Fibroblast of lung (primary cell): ENCODE measurements at places on chromosomes 12 and 14. TPM values are rescaled to one million over a fixed set of nuclear protein-coding genes. Genes with fewer than 3 reads are reported as not detected.

DNA sequence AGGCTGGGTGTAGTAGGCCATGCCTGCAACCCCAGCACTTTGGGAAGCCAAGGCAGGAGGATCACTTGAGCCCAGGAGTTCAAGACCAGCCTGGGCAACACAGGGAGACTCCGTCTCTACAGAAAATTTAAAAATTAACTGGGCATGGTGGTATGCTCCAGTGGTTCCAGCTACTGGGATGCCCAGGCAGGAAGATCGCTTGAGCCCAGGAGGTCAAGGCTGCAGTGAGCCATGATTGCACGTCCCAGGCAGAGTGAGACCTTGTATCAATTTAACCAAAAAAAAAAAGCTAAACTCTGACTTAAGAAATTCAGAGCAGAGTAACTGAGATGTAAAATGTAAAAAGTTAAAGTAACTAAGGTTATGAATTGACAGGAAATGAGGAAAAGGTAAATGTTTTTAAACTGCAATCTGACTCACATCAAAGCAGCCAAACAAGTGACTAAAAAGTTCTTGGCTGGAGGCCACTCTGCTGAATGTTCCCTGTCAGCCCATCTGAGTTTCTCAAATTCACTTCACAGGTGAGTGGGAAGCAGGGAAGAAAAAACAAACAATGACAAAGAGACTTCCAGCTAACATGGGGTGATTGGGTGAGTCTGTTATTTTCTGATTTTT, 21.3 kb downstream of the PRKD1 start:
- peaks cover 3% of the 10 kb centered on the region for H3K4me1 ChIP-seq
- DNase-seq, result peak; percentile 73
- no peak overlapping the region for H3K27ac ChIP-seq

The CISTR gene
- total RNA-seq, result not detected in 2 replicates

DNA sequence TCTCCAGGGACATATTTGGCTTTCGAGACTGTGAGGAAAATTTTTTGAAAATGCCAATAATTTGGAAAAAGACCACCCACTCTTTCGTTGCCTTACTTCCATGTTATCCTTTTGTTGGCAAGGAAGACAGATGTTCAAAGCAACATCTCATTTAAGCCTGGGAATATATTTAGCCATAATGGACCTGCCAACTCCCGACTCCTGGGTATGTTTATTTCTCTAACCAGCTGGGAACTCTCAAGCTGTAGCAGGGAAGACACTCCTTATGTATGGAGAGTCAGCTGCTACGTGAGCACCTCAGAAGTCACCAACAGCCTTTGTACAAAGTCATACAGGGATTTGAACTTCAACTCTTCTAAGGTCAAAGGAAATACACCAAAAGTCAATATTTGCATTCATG, 96.5 kb upstream of the DAAM1 start:
- no peaks in the 10 kb centered on the region for H3K36me3 ChIP-seq
- H3K27me3 ChIP-seq, result no peaks in the 10 kb centered on the region
- no peak overlapping the region for H3K4me3 ChIP-seq
- no peak for DNase-seq
- H3K27ac ChIP-seq, result no peak overlapping the region

- H3K27ac ChIP-seq, result no peak overlapping the region
- no peaks in the 10 kb centered on the region for H3K4me1 ChIP-seq
- no peak overlapping the region for H3K4me3 ChIP-seq
- no peaks in the 10 kb centered on the region for H3K27me3 ChIP-seq
- H3K36me3 ChIP-seq, result no peaks in the 10 kb centered on the region
- DNase-seq, result no peak
Observed at GRCh38 chr12:41795910-41796309, 348.8 kb downstream of the GXYLT1 start.

The CSRP2 gene
- total RNA-seq, result 36.7 and 56.8 TPM in 2 replicates

- no peak for DNase-seq
- H3K4me1 ChIP-seq, result peaks cover 1% of the 10 kb centered on the region
- no peaks in the 10 kb centered on the region for H3K27me3 ChIP-seq
- no peaks in the 10 kb centered on the region for H3K36me3 ChIP-seq
- H3K4me3 ChIP-seq, result no peak overlapping the region
- H3K27ac ChIP-seq, result no peak overlapping the region
Observed at GRCh38 chr12:108622921-108623514, 10.7 kb downstream of the SELPLG start.

DNA sequence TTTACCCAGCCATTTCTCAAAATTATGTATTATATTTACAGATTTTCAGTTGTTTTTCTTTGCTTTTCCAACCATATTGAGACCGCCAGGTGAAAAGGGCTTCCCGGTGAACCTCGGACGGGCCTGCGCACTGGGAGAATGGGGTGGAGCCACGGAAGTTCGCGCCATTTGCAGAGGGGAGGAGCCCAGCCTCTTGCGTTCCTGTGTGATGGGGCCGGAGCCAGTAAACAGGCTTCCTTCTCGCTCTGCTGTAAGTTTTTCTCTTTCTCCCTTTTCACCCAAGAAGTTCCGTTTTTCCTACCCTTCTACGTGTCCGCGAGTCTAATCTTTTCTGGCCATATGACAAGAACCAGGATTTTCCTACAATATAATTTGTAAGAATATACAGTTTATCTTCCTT, 1108.8 kb upstream of the SEL1L start:
- no peaks in the 10 kb centered on the region for H3K4me1 ChIP-seq
- no peak overlapping the region for H3K27ac ChIP-seq
- H3K27me3 ChIP-seq, result no peaks in the 10 kb centered on the region
- peak; percentile 28 for DNase-seq

The GLT8D2 gene
- total RNA-seq, result 12.6 and 36.3 TPM in 2 replicates

GRCh38 chr14:53542732-53543131, 389.6 kb upstream of the DDHD1 start:
- H3K27ac ChIP-seq, result no peak overlapping the region
- no peaks in the 10 kb centered on the region for H3K27me3 ChIP-seq
- DNase-seq, result peak; percentile 56
- H3K4me3 ChIP-seq, result no peak overlapping the region

GRCh38 chr14:43735932-43736331, 771.2 kb downstream of the FSCB start:
- no peak for DNase-seq
- H3K27ac ChIP-seq, result no peak overlapping the region

DNA sequence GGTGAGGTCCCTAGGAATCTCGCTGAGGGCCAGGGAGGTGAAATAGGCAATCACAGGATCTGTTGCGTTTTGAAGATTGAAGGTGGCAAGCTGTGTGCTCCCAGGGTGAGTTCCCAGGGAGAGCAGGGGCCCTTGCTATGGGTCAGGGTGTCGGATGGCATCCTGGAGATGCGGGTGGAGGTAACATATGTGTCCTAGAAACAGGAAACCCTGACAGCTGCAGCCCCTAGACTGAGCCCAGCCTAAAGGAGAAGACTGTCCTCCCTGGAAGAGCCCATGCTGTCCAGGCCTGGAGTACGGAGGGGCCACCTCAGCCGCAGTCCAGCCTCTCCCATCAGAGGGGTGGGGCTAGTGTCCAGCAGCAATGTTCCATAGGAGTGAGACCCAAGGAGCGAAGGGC, 194.2 kb downstream of the NTF3 start:
- DNase-seq, result no peak
- no peaks in the 10 kb centered on the region for H3K4me1 ChIP-seq
- H3K36me3 ChIP-seq, result no peaks in the 10 kb centered on the region

DNA sequence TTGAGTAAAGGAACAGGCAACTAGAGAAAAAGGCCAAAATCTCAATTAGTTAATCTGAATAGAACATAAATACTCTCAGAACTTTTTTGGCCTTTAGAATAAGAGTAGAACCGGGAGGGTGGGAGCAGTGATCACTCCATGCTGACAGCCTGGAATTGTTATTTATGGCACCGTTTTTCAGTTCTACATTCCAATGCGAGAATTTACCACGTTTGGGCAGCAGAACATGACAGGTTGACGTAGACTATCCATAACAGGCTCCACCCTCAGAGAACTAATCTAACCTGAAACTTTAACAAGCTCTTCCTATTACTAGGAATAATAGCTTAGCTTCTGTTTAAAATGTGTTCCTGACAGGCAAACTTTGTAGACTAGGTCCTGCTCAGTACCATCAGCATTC, 379.1 kb downstream of the SEC23A start:
- peak; percentile 18 for DNase-seq
- no peaks in the 10 kb centered on the region for H3K4me1 ChIP-seq
- H3K4me3 ChIP-seq, result no peak overlapping the region
- H3K27ac ChIP-seq, result no peak overlapping the region

The B4GALNT1 gene
- total RNA-seq, result 0.51 and 2.3 TPM in 2 replicates
